Cerebellum (tissue), 4 donors: ENCODE measurements at places on chromosomes 5 and 9. TPM values are rescaled to one million over a fixed set of nuclear protein-coding genes. Genes with fewer than 3 reads are reported as not detected.

- DNase-seq, result no peak
Observed at GRCh38 chr5:177124486-177124991, 9.0 kb upstream of the NSD1 start.

The SCGB3A1 gene
- total RNA-seq, result not detected

DNA sequence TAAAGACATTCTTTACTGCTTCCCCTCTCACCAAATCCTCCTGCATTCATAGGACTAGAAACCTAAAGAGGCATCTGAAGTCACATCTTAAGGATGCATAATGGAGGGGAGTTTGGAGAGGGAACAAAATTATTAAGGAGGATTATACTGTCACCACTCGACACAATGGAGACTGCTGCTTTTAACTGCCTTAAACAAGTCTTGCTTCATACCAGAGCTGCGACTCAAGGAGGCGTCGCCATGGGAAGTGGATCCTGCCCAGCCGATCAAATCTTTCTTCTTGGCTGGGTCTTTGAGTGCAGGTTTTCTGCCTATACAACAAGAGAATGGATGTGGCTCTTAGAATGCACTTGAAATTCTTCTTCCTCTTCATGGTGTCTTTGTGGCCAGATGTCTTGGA, 66.7 kb upstream of the FOXE1 start:
- DNase-seq, result no peak

- no peak for DNase-seq
Observed at GRCh38 chr9:34675048-34675714, 12.7 kb upstream of the CCL27 start.

DNA sequence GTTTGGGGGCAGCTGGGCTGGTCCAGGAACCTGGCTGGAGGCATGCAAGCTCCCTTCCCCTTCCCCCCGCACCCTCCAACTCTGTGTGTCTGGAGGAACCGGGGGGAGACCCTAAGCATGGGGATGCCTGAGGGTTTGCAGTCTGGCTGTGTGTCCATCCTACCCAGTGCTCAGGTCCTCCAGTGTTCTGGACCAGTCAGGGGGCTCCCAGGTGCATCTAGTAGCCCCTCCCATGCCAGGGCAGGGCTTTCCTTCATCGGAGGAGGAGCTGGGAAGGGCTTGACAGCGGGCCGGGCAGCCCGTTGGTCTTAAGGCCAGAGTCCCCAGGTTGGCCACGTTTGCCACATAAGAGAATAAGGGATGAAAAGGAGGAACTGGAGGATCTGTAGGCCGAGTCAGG, 62.6 kb upstream of the IGFBPL1 start:
- DNase-seq, result no peak

DNA sequence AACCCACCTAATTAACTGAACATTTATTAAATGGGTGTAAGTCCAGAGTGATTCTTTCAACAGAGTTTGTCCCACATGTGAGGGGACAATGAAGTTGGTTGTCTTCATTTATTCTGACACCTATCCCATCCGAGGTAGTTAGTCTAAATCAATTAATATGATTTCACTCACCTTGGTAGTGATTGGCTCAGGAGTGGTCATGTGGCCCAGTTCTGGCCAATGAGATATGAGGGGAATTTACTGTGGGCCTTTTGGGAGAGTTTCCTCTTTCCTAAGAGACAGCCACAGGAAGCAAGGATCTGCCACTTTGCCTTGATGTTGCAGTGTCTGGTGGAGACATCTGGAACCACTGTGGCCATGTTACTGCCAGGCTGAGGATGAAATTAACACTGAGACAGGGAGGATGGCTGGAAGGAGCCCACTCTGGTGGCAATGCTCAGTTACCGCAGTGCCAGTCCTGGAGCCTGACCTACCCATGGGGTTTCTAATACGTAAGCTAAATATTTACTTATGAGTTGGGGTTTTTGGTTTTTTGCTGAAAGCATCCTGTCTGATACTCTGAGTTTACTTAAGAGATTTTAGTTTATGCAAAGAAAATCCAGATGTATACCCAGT, 118.6 kb downstream of the FGF18 start:
- no peak for DNase-seq

The SH2D3C gene
- 8.5 TPM for total RNA-seq

DNA sequence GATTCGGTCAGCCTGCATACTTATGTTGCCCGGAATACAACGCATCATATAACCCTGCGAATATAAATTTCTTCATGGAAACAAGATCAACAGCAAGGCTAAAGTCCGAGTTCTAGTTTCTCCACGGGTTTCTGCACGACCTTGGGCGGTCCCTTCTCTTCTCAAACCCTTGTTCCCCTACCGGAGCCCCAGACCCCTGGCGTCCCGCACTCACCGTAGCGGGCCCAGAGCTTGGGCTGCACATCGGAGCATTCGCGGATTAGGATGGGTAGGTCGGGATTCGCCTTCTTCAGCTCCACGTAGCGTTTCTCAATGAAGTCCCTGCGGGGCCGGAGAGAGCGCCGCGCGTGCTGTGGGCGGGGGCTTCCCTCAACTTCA, 399 bp downstream of the NDUFA2 start:
- no peak for DNase-seq

- no peak for DNase-seq
Observed at GRCh38 chr9:7376833-7377232, 422.7 kb downstream of the DMAC1 start.

The PCAT7 gene
- total RNA-seq, result not detected

DNA sequence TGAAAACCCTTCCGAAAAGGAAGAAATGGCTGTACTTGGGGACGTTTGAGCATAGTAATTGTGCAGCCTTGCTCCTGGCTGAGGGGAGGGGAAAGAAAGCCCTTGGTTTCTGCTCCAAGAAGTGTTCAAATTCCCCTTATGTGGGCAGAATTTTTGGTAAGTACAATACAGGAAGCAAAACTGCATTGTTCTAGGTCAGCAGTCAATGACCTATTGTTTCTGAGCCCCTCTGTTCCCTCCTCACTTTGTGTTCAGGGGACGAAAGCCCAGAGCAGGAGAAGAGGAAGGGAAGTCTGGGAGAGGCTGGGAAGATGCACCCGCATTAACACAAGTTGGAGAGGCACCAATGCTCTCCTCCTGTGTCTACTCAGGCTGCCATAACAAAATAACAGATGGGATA, 11.9 kb downstream of the BASP1 start:
- DNase-seq, result peak; percentile 44

DNA sequence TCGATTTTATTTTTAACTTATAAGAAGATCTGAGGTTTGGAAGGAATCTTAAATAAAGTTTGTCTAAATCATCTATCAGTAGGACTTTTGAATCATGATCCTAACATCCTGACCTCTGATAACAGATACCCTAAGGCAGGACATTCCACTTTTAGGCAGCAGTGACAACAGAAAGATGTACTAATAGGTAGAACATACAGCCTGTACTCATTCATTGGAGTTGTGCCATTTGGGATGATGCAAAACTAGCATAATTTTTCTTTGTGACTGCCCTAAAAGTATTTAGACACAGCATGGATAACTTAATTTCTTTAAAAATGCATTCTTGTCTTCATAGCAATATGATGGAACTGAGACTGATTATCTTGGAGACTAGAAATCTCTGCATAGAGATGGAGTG, 39.7 kb downstream of the CDC42SE2 start:
- no peak for DNase-seq

- DNase-seq, result no peak
Observed at GRCh38 chr5:5293029-5293428, 129.4 kb upstream of the ICE1 start.

The FCN2 gene
- not detected for total RNA-seq

The SNCAIP gene
- total RNA-seq, result 70.7 TPM

GRCh38 chr5:63245271-63245670, 666.7 kb downstream of the LRRC70 start:
- DNase-seq, result no peak

DNA sequence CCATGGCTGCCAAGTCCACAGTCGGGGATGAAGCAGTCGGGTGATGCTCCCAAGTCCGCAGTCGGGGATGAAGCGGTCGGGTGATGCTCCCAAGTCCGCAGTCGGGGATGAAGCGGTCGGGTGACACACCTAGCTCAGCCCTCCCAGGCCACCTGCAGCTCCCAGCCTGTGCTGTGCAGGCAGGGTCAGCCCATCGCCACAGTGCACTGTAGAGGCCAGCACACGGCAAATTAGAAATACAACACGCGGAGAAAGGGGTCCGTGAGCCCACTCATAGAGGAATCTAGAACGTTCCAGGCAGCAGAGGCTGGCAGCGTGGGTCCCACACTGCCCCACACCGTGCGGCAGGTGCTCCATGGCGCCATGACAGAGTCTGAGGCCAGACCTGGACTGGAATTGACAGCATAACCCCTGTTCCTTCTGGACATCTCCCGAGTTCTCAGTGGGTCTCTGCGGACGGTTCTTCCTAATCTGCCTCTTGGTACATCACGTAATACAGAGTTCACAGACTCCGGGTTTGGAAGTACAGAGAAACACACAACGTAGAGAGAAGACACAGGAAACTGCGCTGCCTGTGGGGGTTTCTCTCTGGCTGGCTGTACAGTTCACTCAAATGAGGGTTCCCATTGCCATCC, 7.7 kb upstream of the EXOC3 start:
- DNase-seq, result no peak
